ENCODE measurements at places on chromosomes 2 and 18. TPM values are rescaled to one million over a fixed set of nuclear protein-coding genes. Genes with fewer than 3 reads are reported as not detected.

GRCh38 chr2:210363876-210364275 is 48.9 kb upstream of the MYL1 start:
- no peak for DNase-seq

GRCh38 chr18:59945544-59945943 is 45.7 kb downstream of the PMAIP1 start:
- no peak for DNase-seq

DNA sequence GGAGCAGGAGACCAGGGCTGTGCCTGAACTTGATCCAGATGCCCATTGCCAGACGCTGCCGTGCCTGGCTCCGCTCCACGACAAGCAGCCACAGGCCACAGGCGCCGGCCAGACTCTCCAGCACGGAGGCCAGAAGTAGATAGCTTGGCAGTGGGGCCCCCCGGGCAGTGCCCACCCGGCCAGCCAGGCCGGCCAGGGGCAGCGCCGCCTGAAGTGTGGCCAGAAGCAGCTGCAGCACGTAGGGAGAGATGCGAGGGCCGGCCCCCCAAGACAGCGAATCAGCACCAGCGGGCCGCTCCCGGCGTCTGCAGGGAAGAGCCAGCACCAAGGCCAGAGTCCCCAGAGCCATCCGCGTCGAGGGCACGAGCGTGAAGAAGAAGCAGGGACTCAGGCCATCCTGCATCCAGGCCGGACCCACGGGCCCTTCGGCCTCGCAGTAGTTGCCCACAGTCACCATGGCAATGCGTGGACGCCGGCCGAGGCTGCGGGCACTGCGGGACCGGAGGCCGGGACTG is 484 bp downstream of the ABCB6 start:
- DNase-seq = peak; percentile 86

The TTN gene
- total RNA-seq = not detected

The IL1F10 gene
- total RNA-seq = not detected

DNA sequence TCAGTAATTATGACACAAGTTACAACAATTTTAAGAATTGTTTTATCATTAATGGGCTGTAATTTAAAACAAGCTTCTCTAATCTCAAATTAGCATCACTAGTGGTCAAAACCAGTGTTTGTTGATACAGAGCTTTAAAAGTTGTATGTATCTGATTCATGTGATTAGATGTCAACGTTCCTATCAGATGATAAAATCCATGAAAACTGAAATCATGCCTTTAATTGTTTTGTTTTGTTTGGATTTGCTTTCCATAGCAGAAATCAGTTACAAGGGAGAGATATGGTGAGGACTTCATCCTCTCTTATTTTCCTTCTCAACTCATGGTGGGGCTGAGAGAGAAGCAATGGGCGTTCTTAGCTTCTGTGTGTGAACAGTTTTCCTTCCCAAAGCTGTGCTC is 469.6 kb downstream of the PID1 start:
- DNase-seq = no peak

DNA sequence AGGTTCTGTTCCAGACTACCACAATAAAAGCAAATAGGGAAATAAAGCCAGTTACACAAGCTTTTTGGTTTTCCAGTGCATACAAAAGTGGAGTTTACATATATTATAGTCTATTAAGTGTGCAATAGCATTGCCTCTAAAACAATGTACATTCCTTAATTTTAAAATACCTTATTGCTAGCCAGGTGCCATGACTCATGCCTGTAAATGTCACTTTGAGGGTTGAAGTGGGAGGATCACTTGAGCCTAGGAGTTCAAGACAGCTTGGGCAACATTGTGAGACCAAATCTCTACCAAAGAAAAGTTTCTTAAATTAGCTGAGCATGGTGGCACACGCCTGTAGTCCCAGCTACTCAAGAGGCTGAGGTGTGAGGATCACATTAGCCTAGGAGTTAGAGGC is 52.9 kb upstream of the IMP4 start:
- DNase-seq = no peak

Data from SJSA1 (cell line).